ENCODE measurements at places on chromosomes 7 and 10.
A peak's percentile ranks its signal among the peaks of the same experiment; 100 is the strongest.

GRCh38 chr7:30963842-30964241 is at the start of gene GHRHR:
GHRHR (plus strand) TSS chr7:30963953; CDS start chr7:30964069, 116 bp downstream.
- no peak for DNase-seq

GRCh38 chr10:113094114-113094486 is 144.1 kb downstream of the TCF7L2 start:
- DNase-seq = no peak

- peak; percentile 19 for DNase-seq
Measured at GRCh38 chr10:104680467-104681401, 39.6 kb downstream of the SORCS3 start.

GRCh38 chr7:136523571-136523970 is 344.9 kb upstream of the CHRM2 start:
- peak; percentile 8 for DNase-seq

DNA sequence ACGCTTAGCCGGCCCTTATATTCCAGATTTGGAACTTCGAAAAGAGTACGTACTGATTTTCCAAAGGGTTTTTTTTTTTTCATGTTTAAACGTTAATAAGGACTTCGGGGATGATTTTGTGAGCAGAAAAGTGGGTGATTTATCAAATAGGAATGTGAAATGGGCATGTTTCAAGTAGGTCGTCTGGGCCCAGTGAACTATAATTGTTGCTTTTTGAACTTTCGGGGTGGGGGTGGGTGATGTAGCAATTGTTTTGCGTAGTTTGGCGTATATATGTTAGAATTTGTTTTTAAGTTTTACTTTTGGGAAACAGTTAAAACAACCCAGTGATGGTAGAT is 299 bp upstream of the PBLD start:
- no peak for DNase-seq

DNA sequence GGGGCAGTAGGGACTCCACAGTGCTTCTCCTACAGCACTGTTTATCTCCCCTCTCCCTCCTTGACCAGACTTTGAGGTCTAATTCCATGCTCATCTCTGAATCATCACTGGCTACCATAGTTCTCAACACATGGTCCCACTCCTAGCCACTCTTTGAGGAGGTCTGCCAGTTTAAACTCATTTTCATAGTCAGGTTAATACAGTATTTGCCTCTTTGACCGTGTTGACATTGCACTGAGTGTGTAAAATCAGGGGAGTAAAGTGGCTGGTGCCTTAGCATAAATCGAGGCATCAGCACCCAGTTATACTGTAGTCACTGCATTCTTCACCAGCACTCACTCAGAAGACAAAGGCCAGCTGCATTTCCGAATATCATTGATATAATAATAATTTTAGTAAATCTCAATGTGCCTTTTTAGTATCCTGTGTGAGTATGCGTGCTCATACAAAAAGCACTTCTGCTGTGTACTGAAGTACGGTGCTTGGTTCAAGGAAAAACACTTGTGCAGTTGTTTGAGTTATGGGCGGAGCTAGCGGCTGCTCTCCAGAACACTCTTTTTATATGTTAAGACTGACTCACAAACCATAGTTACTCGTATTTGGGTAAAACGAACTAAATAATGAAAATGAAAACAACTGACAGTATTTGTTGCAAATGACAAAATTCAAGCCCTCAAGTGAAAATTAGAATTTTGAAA is 89.7 kb downstream of the GALNT11 start:
- DNase-seq = no peak

DNA sequence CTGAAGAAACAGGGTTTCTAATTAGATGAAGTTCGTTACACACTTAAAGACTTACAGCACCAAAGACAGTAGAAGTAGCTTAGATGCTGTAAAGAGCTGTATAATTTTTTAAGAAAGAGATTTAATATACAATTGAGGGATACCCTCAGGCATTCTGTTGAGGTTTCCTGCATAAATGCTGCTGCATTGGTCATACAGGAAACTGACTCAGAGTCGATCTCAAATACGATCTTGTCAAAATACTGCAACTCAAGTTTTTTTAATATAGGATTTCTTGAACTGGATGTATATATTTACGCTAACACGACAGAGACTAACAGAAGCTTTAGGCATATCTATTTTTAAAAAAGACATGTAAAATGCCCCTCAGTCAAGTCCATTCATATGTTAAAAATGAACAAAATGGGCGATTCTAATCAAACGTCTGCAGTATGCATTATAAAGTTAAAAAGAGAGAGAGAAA is 2.4 kb upstream of the ARID5B start:
- DNase-seq = peak; percentile 76

- no peak for DNase-seq
Measured at GRCh38 chr7:117273814-117274225, 49.0 kb downstream of the WNT2 start.

GRCh38 chr10:121362026-121362425 is 236.2 kb downstream of the FGFR2 start:
- no peak for DNase-seq

DNA sequence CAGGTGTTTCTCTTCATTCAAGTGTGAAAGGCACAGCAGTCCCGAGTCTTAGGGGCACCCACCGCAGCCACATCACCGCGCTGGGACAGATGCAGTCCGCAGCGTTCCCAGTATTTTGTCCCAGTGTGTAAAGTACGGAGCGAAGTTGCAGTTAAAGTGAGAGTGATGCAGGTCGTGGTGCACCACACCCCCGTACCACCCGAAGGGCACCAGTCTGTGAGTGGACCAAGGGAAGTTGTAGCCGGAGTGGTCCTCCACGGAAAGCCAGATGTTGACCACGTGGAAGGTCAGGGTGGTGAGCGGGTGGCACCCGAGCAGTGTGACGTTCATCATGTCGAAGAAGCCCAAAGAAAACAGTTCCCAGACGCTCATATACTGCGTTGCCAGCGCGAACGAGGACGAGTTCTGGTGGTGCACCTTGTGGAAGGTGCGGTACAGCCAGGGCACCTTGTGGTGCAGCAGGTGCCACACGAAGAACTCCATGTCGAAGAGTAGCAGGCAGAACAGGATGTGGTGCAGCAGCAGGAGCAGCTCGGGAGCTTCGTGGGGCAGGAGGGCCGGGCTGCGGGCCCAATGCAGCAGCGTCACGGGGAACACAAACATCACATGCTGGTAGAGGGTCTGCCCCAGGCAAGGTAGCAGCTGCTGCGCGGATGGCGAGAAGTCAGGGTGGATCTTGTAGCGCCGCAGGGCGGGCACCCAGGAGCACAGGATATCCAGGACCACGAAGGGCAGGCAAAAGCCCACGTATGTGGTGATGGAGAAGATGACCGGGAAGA is 526 bp downstream of the CH25H start:
- DNase-seq = no peak

Measured in astrocyte of the spinal cord (primary cell).